Activated gamma-delta T cell treated with anti-CD3 and anti-CD28 coated beads, Interleukin-2, amount 50 U/mL, for 16 hours (primary cell): ENCODE measurements at places on chromosomes 7 and 10.

- no peak for DNase-seq
These were observed 47.6 kb upstream of the ITGB1 start for GRCh38 chr10:33005322-33006301.

DNA sequence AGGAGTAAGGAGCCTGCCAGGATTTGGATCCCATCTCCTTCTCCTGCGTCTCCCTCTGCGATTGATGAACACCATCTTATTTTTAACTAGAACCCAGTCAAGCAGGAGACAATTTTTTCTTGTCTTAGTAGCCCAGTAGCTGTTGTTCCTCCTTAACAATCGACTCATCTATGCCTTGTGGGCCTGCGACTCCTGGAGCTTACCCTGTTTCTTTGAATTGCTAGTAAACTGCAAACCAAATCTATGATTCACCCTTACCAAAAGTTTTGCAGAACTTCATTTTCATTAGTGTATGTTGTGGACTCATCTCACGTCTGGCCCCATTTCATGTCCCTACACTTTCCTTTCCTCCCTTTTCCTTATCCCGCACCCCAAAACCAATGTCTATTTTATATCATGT lies 37.7 kb downstream of the TRIL start:
- DNase-seq, result no peak

DNA sequence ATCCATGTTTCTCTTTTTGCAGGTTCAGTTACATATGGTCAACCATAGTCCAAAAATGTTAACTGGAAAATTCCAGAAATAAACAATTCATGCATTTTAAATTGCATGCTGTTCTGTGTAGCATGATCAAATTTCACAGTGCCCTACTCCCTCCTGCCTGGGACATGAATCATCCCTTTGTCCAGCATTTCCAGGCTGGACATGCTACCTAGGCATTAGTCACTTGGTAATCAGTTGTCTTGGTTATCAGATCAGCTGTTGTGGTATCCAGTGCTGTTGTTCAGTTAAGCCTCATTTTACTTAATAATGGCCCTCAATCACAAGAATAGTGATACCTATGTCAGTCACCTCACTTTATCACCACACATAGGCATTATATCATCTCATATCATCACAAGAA lies 7.3 kb upstream of the PNLIP start:
- DNase-seq, result no peak

GRCh38 chr10:61354401-61354975 lies 98.7 kb downstream of the TMEM26 start:
- no peak for DNase-seq

GRCh38 chr10:120998251-120998650 lies 147.1 kb downstream of the WDR11 start:
- DNase-seq, result no peak

DNA sequence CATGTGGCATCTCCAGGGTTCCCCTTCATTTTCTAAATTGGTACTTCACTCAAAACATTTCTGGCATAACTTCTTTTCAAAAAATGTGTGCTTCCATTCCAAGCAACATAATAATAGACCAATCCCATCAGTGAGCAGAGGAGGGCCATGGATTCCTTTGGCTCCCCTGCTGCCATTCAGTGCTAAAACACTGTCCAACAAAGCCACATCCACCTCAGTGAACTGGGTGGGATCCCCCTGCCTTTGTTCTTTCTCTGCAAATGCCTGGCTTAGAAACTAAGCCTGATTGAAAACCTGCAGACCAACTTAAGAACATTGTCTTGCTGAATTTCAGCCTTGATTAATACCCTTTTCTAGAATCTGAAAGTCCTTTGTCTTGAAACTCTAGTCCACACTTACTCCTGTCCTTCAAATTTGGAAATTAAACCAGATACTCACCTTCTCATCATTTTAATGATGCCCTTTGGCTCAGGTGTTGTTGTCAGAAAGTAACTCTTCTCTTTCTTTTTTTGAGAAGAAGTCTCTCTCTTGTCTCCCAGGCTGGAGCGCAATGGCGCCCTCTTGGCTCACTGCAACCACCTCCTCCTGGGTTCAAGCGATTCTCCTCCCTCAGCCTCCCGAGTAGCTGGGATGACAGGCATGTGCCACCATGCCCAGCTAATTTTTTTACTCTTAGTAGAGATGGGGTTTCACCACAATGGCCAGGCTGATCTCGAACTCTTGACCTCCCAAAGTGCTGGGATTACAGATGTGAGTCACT lies 132.3 kb downstream of the PLXNA4 start:
- DNase-seq, result no peak

DNA sequence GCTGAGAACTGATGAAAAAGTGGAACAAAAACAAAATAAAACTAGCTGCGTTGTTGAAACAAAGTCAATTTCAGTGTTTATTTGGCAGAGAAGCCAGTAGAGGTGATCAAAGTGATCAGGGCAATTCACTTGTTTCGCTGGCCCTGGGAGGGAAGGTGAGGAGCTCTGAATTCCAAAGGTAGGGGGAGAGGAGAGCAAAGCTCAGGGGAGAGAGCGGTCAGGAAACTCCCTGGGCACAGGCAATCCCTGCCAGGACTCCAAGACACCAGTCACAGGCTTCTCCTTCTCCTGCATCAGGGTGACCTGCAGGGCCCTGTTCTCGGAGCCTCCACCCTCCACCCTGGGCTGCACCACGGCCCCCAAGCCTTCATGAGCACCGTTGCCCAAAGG lies 6.8 kb upstream of the KIAA1217 start:
- no peak for DNase-seq

DNA sequence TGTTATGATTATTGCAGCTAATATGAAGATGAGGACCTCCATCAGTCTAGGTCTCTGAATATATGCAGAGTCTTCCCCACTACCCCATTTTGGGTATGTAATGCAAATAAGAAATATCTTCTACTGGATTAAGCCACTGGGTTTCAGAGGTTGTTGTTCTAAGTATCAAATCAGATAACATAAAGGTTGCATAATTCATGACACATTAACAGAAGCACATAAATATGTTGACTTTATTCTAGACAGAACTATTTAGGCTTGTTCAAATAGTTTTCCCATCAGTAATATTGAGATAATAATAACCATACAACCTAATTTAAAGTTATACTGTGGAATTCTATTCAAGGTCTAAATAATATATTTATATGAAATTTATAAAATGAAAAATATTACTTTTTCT lies 157.1 kb downstream of the ETV1 start:
- no peak for DNase-seq

DNA sequence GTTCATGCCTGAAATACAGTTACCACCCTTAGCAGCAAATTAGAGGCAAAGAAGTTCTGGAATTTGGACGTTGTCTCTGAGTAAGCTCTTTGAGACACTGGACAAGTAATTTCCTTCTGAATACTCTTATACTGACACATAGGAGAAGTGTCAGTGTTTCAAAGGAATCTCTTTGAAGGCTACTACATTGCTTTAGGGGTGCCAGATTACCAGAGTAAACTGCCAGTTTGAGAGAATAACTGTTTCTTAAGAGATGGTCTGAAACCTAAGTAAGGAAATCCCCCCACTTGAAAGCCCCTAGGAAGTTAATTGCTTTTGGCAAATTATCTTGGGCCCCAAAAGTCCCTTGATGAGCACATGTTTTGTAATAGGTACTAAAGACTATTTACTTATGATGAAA lies 3.4 kb downstream of the FAS start:
- no peak for DNase-seq

- no peak for DNase-seq
These were observed 22.4 kb upstream of the FAM13C start for GRCh38 chr10:59384761-59385160.

DNA sequence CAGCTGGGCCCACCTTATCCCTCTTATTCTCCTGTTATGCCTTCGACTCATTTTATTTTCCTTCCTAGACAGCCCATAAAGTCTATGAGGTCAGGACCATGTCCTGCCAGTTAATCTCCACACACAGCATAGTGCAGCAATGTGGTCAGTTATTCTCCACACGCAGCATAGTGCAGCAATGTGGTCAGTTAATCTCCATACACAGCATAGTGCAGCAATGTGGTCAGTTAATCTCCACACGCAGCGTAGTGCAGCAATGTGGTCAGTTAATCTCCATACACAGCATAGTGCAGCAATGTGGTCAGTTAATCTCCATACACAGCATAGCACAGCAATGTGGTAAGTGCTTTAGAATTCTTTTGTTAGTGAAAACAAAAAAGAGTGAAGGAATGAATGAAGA lies 77.8 kb downstream of the TEX36 start:
- no peak for DNase-seq

DNA sequence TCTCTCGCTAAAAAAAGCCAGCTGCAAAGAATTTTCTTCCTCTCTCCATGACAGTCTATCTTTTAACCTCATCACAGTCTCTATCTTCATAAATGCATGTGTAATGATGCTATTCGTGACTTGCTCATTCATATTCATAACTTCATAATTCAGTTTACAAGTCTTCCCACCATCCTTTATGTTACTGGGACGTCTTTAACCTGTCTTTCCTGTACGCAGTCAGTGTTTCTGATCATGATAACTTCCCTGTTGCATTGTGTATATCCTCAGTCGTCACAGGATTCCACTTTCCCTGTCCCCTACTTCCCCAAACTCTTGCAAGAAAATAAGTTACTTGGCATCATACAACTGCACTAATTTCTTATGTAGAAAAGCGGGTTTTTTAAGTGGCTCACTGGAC lies 165.6 kb upstream of the ASAH2 start:
- DNase-seq, result no peak

DNA sequence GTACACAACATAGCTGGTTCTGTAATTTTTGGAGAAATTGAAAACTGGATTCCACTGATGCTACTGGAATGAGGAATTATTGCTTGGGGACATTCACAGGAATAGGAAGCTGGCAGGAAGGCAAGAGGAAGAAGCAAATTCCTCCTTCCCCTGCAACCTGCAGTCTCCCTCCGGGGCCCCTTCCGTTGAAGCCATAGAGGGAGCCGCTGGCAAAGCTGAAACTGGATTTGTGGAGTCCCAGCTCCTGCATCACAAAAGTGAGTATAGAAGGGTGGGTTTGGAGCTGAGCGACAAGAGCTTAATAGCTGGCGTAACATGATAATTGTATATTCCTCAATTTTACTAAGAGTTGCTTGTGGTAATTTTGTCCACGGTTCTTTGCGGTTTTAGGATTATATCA lies 190.8 kb downstream of the ADRA2A start:
- no peak for DNase-seq

GRCh38 chr7:50475340-50475739 lies 25.2 kb upstream of the FIGNL1 start:
- DNase-seq, result no peak

DNA sequence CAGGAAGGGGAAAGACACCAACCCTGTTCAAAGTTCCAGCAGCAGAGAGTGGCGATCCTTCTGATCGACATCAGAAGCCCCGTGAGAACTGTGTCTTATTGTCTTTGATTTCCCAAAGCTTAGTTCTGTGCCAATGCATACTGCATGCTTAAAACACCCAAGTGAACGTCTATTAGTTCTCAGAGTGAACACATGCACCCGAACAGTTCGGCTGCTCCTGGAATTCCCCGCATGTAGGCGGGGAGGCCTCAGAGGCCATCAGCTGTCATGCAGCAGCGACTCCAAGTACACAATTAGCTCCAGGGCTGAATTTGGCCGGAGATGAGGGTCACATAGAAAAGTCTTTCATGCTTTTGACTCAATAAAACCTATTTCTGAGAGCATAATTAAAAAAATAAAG lies 276.9 kb downstream of the ZMYND11 start:
- no peak for DNase-seq

GRCh38 chr10:3568392-3568791 lies 216.6 kb downstream of the KLF6 start:
- DNase-seq, result no peak

DNA sequence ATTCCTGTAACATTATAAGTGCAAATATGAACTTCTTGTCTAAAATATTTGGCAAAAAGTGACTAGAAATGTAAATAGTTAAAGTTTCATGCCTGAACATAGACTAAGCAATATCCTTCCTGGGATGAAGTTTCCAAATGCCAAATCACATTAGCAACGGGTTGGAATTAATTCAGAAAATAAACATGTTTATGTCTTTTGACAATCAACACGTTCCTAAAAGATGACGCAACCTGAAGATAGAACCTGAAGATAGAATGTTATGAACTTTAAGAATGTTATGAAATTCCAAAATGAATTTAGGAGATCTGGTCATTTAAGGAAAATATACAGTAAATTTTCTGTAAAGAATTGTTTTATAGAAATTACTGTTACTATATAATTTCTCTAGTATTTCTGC lies 9.2 kb downstream of the LAMB4 start:
- no peak for DNase-seq

- no peak for DNase-seq
These were observed 92.9 kb downstream of the XRCC2 start for GRCh38 chr7:152583006-152583405.

GRCh38 chr7:153934629-153935028 lies 117.6 kb upstream of the DPP6 start:
- DNase-seq, result no peak

GRCh38 chr10:49652421-49653272 lies 26.8 kb upstream of the C10orf53 start:
- DNase-seq, result no peak

DNA sequence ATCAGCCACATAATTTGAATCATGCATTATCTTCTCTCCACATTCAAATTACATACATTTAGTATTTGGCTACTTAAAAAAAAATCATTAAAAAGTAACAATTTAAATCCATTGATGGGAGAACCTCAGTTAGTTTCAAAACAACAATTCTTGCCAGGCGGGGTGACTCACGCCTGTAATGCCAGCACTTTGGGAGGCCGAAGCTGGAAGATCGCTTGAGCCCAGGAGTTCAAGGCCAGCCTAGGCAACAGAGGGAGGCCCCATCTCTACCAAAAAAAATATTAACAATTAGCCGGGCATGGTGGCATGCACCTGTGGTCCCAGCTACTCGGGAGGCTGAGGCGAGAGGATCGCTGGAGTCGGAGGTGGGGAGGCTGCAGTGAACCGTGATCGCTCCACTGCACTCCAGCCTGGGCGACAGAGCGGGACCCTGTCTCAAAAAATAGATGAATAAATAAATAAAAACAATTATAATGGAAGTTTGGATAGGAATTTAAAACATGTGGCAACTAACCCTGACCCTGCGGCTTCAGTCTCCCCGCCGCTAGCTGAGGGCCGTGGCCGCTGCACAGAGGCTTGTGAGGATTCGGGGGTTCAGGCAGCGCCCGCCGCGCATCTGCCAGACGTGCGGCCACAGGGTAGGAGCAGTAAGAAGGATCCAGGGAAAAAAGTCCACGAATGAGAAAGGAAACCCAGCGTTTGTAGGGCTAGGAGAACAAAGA lies 1.1 kb upstream of the CSGALNACT2 start:
- no peak for DNase-seq

GRCh38 chr10:15567952-15568351 lies 151.8 kb downstream of the ITGA8 start:
- DNase-seq, result no peak

DNA sequence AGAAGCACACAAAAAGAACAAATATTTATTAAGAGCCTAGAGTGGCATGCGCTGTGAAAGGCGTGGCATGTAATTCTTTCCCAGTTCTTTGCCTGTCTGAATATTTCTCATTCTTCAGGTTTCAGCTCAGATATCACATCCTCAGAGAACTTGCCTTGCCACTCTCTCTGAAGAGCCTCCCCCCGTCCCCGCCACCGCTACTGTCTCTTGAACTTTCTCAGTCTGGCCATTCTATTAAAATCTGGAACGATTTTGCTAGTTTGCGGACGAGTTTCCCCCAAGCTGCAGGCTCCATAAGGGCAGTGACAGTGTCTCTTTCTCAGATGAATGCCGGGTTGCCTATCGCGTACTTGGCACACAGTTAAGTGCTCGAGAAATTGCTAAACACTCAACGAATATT lies 787 bp upstream of the PLEKHA1 start:
- no peak for DNase-seq

GRCh38 chr10:86647773-86648703 lies 6.3 kb upstream of the OPN4 start:
- no peak for DNase-seq
